Pulmonary artery endothelial cell (primary cell): ENCODE measurements at places on chromosomes 5 and 9. TPM values are rescaled to one million over a fixed set of nuclear protein-coding genes. Genes with fewer than 3 reads are reported as not detected.

GRCh38 chr9:20753761-20754160 lies 69.7 kb downstream of the FOCAD start:
- DNase-seq, result no peak

Gene ITGA2
- total RNA-seq, result 107 and 108 TPM in 2 replicates

Gene TAF11L5
- total RNA-seq, result not detected in 2 replicates

GRCh38 chr9:101055516-101055915 lies 27.0 kb downstream of the PLPPR1 start:
- no peak for DNase-seq

DNA sequence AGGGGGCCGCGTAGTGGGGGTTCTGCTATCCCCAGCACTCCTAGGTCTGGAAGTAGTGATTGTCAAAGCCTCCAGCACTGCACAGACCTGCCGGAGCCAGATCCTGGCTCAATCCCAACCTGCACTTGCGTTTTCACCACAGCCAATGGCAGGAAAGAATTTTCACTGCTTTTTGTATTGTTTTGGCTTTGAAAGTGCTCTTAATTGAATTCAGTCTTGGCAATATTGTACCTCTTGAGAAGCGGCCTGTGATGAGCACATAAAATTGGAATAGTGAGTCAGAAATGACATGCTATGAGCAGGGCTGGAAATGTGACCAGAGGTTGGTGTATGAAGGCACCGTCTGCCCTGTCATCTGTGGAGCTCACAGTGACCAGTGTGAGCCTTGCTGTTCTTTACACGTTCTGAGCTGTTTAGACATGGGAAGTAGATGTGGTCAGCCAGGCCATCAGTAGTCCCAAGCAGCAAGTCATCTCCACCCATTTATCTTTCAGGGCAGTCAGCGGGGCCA lies 41.5 kb downstream of the SECISBP2 start:
- DNase-seq, result no peak

DNA sequence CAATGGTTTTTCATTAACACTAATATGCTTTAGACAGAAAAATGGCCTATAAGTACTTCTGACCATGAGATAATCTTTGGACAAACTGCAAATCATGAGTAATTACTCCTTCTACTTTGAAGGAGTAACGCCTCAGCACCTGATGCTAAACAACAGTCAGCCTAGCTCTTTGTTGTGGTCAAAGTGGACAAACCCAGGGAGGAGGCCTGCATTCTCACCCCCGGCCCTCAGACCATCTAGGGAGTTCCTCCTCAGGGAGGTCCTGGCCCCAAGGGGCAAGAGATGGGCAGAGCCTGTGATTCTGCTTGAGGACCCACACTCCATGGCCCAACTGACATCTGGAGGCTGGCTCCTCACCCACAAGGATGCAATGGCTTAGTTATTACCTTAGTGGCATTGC lies 48.2 kb upstream of the ANGPTL2 start:
- no peak for DNase-seq

DNA sequence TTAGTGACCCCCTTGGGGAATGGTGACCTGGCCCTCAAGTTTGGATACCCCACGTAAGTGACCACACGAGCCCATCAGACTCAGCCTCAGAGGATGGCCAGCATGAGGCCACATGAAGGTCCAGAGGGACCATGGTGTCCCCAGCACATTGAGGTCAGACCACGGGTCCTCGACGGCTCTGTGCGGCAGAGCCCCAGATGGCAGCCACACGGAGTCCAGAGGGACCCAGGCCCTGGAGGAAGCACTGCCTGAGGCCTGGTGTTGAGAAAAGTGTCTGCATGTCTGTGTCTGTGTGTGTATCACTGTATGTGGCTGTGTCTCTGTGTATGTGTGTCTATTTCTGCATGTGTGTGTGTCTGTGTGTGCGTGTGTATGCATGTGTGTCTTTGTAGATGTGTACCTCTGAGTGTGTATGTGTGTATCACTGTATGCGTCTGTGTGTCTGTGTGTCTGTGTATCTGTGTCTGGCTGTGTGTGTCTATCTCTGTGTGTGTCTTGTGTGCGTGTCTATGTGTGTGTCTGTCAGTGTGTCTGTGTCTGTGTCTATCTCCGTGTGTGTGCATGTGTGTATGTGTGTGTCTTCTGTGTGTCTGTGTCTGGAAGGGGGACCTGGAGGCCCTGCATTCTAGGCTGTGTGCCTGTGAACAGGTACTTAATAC lies 992 bp downstream of the LCNL1 start:
- no peak for DNase-seq

GRCh38 chr9:72980600-72981265 lies 27.9 kb upstream of the ALDH1A1 start:
- DNase-seq, result no peak

Gene SPINK6
- total RNA-seq, result not detected in 2 replicates
